ENCODE measurements at places on chromosomes 2 and 18. TPM values are rescaled to one million over a fixed set of nuclear protein-coding genes. Genes with fewer than 3 reads are reported as not detected.

The CDCA7 gene
- total RNA-seq: 152 TPM

The MSH6 gene
- total RNA-seq: 12.4 TPM

The CROCC2 gene
- 0.83 TPM for total RNA-seq

The SLC5A7 gene
- total RNA-seq: not detected

The PLEKHH2 gene
- 3.3 TPM for total RNA-seq

- no peak overlapping the region for H3K4me3 ChIP-seq
- peaks cover 3% of the 10 kb centered on the region for H3K36me3 ChIP-seq
- H3K27me3 ChIP-seq: no peaks in the 10 kb centered on the region
Measured at GRCh38 chr18:74508821-74509225, 12.7 kb downstream of the CNDP2 start.

DNA sequence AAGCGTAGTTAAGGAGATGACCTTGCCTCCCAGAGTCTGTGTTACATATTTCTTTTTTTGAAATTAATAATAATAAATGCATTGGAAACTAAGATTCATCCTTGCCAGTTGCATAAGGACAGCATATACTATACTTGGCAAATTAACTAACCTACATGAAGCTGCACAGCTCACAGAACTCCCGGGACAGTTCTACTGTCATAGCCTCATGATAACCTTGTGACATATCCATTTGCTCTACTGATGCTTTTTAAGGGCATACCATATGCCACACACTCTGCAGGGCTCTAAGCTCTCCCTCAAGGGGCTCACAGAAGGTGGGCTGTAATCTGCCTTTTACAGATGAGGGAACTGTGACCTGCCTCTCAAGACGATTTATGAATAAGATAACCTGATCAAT, 3.8 kb downstream of the ITGB1BP1 start:
- H3K4me3 ChIP-seq: no peak overlapping the region
- H3K36me3 ChIP-seq: peaks cover 14% of the 10 kb centered on the region
- DNase-seq: no peak
- no peak overlapping the region for H3K27ac ChIP-seq
- H3K27me3 ChIP-seq: no peaks in the 10 kb centered on the region

DNA sequence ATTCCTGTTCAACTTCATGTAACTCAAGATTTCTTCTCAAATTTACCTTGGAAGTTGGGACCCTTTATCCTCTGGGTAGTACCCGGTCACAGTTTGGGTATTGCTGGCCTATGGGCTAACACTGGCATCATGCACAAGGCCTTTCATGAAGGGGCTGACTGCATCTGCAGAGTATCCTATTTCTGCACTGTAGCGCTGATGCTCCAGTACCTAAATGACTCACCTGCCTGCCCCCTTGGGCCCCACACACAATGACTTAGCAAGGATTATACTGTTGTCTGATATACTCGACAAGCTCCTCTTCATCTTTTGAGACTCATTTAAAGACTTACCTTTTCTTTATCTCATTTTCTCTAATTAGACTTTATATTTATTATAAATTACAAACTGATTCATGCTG, 39.9 kb downstream of the DNAH6 start:
- H3K4me1 ChIP-seq: no peaks in the 10 kb centered on the region
- no peaks in the 10 kb centered on the region for H3K36me3 ChIP-seq
- no peak overlapping the region for H3K27ac ChIP-seq

DNA sequence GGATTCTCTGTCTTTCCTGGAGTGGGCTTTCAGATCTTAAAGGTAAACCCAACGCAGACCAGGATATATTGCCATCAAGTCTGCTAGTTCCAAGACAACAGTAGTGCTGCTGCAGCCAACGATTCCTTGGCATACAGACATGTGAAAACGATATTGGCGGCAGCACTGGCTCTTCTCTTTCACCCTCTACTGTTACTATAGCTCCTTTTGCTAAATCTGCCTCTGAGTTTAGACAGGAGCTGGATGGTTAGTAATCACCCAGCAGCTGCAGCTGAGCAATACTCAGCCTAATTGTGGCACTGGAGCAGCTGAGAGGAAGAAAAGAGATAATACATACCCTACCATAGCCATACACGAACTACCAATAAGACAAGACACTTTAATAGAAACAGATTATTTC, 4.0 kb downstream of the YES1 start:
- H3K4me3 ChIP-seq: no peak overlapping the region
- no peaks in the 10 kb centered on the region for H3K27me3 ChIP-seq
- H3K4me1 ChIP-seq: peaks cover 39% of the 10 kb centered on the region
- H3K27ac ChIP-seq: no peak overlapping the region

- H3K27me3 ChIP-seq: no peaks in the 10 kb centered on the region
- H3K4me1 ChIP-seq: no peaks in the 10 kb centered on the region
- no peak for DNase-seq
- H3K4me3 ChIP-seq: no peak overlapping the region
Measured at GRCh38 chr2:173590276-173590861, 235.7 kb downstream of the CDCA7 start.

DNA sequence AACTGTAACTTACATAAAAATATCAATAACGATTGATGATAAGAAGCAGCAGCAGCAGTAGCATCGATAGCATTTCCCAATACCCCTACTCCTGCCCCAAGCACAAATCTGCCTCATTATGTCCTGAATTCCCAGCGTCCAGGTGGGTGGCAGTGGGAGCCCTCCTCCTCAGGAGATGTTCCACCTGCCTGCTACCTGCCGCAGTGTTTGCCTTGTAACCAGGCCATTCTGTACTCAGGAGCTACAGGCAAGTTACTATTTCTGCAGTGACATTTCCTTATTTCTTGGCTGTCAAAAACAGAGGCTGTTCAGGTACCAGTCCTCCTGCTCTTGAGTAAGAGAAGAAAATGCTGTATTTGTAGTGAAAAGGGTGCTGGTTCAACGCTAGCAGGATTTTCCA, 236.4 kb downstream of the CNTNAP5 start:
- DNase-seq: no peak
- H3K4me3 ChIP-seq: no peak overlapping the region
- no peaks in the 10 kb centered on the region for H3K27me3 ChIP-seq
- H3K4me1 ChIP-seq: no peaks in the 10 kb centered on the region
- H3K36me3 ChIP-seq: no peaks in the 10 kb centered on the region
- H3K27ac ChIP-seq: no peak overlapping the region

DNA sequence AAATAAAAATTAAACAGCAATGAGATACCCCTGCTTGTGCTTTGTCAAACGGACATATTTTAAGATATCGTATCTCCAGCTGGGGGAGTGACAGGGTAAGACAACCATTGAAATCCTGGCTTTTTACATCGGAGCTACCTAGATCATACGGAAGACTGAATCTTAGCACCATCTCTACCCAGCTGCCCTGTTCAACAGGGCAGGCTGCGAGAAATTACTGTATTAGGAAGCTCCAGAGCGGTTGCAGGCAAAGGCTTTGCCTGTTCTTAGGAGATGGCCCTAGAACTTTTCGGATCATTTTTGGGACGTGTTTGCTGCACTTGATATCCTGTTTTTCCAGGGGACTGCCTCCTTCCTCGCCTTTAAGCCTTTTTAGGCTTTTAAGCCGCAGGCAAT, 2.0 kb upstream of the PRKCE start:
- H3K27ac ChIP-seq: peak overlapping the region; percentile 100
- H3K27me3 ChIP-seq: no peaks in the 10 kb centered on the region
- H3K4me3 ChIP-seq: peak overlapping the region; percentile 98

DNA sequence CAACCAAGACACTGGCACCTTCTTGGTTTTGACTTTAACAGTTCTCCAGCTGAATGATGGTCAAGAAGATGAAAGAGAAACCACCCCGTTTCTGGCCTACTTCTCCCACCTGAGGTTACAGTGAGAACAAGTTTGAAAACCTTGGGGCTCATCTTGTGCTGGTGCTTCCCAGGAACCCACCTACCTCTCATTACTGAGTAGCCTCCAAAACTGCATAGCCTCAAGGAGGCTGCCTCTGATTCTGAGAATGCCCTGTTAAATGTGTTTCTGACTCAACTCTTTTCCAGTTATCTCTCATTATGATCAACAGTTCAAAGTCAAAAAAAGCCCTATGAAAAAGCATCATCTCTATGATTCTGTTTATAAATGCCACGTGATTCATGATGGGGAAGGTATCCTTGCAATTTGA, 121.9 kb downstream of the CACNB4 start:
- no peaks in the 10 kb centered on the region for H3K36me3 ChIP-seq
- no peak for DNase-seq
- H3K4me1 ChIP-seq: no peaks in the 10 kb centered on the region
- no peak overlapping the region for H3K27ac ChIP-seq

GRCh38 chr2:9187620-9188214, 18.9 kb upstream of the ASAP2 start:
- H3K27ac ChIP-seq: no peak overlapping the region
- no peaks in the 10 kb centered on the region for H3K36me3 ChIP-seq
- H3K27me3 ChIP-seq: no peaks in the 10 kb centered on the region
- no peak overlapping the region for H3K4me3 ChIP-seq
- peaks cover 4% of the 10 kb centered on the region for H3K4me1 ChIP-seq
- no peak for DNase-seq

DNA sequence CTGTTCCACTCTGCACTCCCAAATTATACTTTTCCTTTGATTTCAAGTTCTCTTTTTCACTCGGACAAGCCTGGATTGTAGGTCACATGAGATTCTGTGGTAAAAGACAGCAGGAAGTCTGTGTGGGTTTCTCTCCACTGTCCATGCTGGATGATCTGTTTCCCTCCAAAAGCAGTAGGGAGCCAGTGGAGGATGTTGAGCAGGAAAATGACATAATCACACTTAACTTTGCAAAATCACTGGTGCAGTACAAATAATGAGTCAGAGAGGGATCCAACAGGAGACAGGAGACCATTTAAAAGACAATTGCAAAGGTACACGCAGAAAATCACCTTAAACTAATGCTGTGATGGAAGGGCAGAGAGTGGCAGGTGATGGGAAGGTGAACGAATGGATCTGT, 301.3 kb downstream of the ZNF407 start:
- H3K4me1 ChIP-seq: no peaks in the 10 kb centered on the region
- DNase-seq: no peak
- no peak overlapping the region for H3K27ac ChIP-seq
- no peaks in the 10 kb centered on the region for H3K36me3 ChIP-seq
- no peak overlapping the region for H3K4me3 ChIP-seq
- H3K27me3 ChIP-seq: no peaks in the 10 kb centered on the region

DNA sequence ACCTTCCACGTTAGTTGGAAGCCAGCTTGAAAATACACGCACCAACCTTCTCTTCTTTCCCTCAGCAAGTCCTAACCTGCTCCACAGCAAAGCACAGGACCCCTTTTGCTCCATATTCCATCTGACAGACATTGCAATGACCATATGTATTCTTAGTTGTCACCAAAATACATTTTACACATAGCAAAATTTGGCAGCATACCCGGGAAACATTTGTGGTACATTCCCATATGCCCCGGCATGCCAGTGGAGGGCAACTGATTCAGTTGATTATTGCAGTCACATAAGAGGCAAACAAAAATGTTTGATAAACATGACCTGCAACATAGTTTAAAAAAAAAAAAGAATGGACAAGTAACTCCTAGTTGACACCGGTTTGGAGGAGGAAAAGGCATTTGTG, 202.1 kb upstream of the UBE2E3 start:
- no peak overlapping the region for H3K4me3 ChIP-seq
- no peaks in the 10 kb centered on the region for H3K4me1 ChIP-seq
- H3K27ac ChIP-seq: no peak overlapping the region
- H3K36me3 ChIP-seq: no peaks in the 10 kb centered on the region
- H3K27me3 ChIP-seq: no peaks in the 10 kb centered on the region

GRCh38 chr18:21210278-21210677, 31.8 kb upstream of the GREB1L start:
- H3K4me3 ChIP-seq: no peak overlapping the region
- no peaks in the 10 kb centered on the region for H3K4me1 ChIP-seq
- no peaks in the 10 kb centered on the region for H3K36me3 ChIP-seq
- no peaks in the 10 kb centered on the region for H3K27me3 ChIP-seq

All from Peyer's patch (tissue), 4 donors.